ENCODE measurements at places on chromosomes 3 and 15. TPM values are rescaled to one million over a fixed set of nuclear protein-coding genes. Genes with fewer than 3 reads are reported as not detected.

DNA sequence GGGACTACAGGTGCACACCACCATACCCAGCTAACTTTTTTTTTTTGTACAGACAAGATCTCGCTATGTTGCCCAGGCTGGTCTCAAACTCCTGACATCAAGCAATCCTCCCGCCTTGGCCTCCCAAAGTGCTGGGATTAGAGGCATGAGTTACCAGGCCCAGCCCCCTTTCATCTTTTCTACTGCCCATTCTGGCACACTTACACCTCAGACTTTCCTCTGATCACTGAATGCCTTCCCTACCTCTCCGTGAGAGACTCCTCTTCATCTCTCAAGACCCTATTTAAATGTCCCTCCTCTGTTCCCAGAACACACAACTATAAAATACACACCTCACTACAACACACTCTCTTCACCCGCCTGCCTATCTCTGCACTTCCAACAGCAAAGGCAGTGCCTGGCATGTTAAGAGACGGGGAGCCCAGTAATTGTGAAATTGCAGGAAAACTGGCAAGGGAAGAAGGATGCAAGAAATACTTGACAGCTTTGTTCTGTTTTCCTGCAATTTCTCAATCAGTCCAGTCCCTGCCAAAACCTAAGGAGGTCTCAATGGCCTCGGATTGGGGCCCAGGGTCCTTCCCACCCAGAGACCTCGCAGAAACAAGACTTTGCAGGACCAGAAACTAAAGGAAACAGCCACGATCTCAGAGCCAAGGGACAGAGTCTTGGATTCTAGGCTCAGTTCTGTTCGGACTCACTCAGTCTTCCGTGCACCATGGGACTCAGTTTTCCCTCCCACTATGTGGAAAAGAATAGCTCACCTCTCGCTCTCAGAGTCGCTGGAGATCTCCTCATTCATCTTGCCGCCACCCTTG lies 849 bp downstream of the RRP9 start:
- DNase-seq = no peak

DNA sequence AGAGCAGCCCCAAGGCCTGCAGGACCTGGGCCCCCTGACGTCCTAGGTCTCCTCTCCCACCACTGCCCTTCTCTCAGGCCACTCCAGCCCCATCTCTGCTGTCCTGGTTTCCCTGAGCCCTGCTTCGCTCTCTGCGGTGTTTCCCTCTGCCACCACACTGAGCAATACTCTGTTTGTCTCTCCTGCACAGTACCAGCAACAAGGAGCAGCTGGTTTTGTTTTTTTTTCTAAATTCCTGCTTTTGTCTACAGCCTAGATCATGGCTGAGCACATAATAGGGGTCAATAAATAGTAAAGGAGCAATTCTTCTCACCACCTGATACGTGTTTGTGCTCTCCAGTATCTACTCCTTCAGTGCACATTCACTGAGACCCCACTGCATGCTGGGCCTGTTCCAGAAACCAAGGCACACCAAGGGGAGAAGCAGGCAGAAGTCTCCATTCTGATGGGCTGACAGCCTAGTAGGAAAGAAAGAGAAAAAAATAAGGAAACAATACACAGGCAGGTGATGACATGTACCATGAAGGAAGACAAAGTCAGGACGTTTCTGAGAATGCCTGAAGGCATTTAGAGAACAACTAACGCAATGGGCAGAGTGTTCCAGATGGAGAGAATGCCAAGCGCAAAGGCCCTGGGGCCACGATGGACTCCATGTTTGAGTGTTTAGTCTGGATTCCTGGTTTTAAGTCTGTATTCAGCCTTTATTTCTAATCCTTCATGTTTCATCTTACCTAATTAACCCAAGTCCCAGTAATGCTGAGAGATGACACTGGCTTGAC lies 6.0 kb upstream of the ACAD9 start:
- no peak for DNase-seq

- DNase-seq = no peak
Observed at GRCh38 chr3:58848826-58849225, 182.3 kb upstream of the FAM3D start.

GRCh38 chr15:97736748-97737147 lies 223.8 kb upstream of the ARRDC4 start:
- DNase-seq = no peak

GRCh38 chr15:70521576-70522322 lies 241.6 kb downstream of the UACA start:
- no peak for DNase-seq

GRCh38 chr3:128493570-128494366 lies 767 bp upstream of the GATA2 start:
- no peak for DNase-seq

DNA sequence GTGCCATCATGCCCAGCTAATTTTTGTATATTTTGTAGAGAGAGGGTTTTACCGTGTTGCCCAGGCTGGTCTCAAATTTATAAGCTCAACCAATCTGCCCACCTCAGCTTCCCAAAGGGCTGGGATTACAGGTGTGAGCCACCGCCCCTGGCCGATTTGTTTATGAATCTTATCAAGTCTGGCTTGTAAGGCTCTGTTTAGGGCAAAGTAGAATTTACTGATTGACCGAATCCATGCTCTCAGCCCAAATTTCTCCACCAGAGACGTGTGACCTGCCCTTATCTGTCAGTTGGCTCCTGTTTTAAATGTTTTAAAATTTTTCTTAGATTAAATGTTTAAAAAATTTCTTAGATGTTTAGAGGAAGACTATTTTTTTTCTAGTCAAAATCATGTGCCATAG lies 19.5 kb downstream of the RAD54L2 start:
- DNase-seq = no peak

GRCh38 chr3:105829871-105830622 lies 38.8 kb downstream of the CBLB start:
- no peak for DNase-seq

GRCh38 chr3:26637698-26638097 lies 15.1 kb downstream of the LRRC3B start:
- DNase-seq = no peak

GRCh38 chr15:25052191-25052999 lies 97.6 kb downstream of the SNRPN start:
- DNase-seq = no peak

GRCh38 chr3:159818997-159819500 lies 169.6 kb upstream of the IL12A start:
- no peak for DNase-seq

GRCh38 chr15:72727154-72727553 lies 41.1 kb downstream of the BBS4 start:
- DNase-seq = no peak

DNA sequence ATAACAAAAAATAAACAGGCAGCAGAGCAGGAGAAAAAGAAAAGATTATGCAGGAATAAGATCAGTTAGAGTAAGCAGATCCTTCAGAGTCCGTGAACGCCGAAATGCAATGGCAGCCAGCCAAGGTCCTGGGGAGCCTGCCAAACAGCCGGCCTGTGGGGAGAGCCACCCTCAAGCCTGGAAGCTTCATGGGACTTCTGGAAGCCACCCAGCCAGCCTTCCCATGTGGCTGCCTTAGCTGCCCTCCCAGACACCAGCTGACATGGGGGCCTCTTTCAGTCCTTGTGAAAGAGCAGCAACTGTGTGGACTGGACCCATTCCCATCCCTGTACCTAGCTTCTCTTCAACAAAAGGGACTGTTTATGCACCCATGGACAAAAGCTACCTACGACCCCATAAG lies 64.9 kb upstream of the RAD18 start:
- DNase-seq = no peak

GRCh38 chr15:94348084-94348483 lies 116.7 kb downstream of the MCTP2 start:
- no peak for DNase-seq

- no peak for DNase-seq
Observed at GRCh38 chr3:20052851-20053250, 12.6 kb downstream of the KAT2B start.

- DNase-seq = no peak
Observed at GRCh38 chr3:174700736-174701135, 158.4 kb upstream of the NAALADL2 start.

GRCh38 chr3:12394569-12395271 lies 89.6 kb upstream of the TSEN2 start:
- no peak for DNase-seq

DNA sequence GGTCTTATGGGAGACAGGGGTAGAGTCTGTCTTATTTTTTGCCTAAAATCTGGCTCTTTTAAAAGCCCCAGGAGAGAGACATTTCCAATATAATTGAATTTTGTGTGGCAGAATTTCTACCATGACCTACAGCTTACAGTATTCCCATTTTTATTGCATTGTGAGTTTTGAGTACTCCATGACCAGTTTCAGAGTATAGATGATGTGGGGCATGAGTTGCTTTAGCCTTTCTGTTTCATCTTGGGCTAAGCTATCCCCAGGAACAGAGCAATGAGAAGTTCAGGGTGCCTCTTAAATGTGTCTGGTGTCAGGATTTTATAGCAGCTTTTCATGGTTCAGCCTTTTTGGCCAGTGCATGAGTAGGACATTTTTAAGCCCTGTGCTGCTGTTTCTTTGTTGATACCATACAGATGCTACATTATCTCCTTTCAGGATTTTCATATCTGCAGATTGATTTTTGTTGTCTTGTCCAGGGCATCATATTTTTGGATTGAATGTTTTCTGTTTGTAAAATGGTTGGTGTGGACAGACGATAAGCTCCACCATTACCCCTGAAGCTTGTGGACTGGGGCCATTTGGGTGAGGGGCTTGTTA lies 3.5 kb downstream of the ABHD2 start:
- no peak for DNase-seq

Gene XYLB
- total RNA-seq = 0.52 TPM

Gene MORF4L1
- 545 TPM for total RNA-seq

Gene RTP3
- not detected for total RNA-seq

Gene ZKSCAN7
- 1.6 TPM for total RNA-seq

Gene NEIL1
- 27.1 TPM for total RNA-seq

Gene CASR
- not detected for total RNA-seq

Gene CEMIP
- total RNA-seq = not detected

Gene PLSCR4
- total RNA-seq = not detected

Gene CHRNA7
- total RNA-seq = not detected

Gene GOLGA8S
- not detected for total RNA-seq

Data from CD8-positive, alpha-beta T cell (primary cell).